ENCODE measurements at places on chromosomes 11 and 22.

- DNase-seq = no peak
Observed at GRCh38 chr22:22109693-22110466, 127.3 kb upstream of the TOP3B start.

- no peak for DNase-seq
Observed at GRCh38 chr11:123650901-123651300, 3.5 kb downstream of the SCN3B start.

- DNase-seq = no peak
Observed at GRCh38 chr22:23527971-23528740, 51.9 kb downstream of the IGLL1 start.

DNA sequence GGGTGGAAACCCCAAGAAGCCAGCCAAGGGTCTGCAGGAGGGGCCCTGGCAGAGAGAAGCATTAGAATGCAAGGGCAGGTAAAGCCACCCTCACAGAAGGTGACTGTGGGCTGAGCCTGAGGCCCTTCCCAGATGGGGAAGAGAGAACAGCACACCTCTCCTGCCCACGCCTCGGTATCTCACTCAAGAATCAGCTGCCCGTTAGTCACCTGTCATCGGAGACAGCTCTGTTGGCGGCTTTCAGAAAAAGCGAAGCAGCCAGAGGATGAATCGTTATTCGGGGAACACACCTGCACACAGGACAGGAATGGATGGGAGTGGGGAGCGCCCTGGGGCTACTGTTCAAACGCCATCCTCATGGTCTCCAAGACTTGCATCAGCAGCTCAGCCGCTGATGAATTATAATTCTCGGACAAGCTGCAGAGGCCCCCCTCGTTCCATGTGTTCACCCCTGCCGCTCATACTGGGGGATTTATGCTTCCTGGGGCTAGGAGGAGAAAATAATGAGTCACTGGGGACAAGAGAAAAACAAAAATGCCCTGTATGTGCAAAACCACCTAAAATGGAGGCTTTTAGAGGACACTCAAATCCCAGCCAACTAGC is 21.6 kb upstream of the TMA7B start:
- DNase-seq = no peak

- no peak for DNase-seq
Observed at GRCh38 chr22:42298746-42299145, 28.3 kb upstream of the TCF20 start.

GRCh38 chr11:94741022-94741679 is 27.0 kb upstream of the AMOTL1 start:
- DNase-seq = peak; percentile 44

DNA sequence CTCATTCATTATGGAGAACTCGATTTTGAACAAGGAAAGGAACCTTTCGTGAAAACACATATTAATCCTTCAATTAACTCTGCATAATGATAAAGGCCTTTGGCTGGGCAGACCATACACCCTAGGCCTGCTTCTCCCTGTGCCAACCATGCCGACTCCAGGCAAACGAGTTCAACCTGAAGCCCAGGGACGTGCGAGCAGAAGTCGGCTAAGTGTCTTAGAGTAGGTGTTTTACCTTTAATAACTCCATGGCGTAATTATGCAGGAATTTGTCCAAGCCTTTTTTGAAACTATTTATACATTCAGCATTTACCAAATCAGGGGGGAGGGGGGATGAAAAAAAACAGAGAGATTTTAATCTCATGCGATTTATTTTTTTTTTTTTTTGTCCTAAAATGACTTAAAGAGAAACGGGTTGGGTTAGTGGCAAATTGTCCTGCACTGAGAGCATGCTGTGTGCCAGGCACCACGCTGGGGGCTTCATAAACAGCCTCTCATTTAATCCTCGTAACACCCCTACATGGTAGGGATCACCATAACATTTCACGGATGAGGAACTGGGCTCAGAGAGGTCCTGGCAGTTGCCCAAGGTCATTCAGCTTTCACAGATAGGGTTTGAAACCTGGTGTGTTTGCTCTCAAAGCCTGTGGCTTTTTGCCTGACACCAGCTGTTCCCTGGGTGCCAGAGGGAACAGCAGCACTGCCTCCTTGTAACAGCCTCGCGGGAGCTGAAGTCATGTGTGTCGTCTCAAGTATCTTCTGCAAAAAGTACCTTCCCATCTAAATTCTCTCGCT is 423.9 kb downstream of the MN1 start:
- DNase-seq = no peak

DNA sequence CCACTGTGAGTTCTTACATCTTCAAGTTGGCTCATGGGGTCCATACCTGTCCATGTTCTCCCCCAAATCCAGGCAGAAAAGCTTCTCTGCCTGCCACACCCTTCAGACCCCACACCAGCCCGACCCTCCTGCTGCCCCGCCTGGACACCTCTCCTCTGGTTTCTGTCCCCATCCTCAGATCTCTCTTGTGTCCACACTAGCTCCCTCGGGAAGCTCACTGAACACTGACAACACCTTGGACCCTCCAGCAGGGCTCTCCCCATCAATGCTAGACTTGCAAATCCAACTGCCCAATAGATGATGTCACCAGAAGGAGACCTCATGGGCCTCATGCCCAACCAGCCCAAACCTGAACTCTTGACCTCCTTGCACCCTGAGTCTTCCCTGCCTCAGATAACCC is 2.9 kb downstream of the SCARF2 start:
- no peak for DNase-seq

DNA sequence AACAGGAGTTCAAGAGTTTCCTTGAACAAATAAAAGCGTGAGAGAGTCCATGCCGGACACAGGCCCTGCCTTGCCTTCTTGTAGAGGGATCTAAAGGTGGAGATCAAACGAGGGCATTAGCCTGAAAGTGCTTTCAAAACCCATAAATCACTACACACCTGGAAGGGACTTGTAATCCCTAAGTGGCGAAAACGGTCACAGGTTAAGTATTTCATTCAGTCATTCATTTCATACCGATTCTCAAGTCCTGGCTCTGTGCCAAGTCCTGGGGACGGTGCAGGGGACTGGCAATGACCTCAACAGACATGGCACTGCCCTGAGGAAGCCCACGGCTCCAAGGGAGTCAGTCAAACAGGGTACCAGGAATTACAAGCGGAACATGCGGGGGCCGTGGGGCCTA is 26.6 kb downstream of the ELFN2 start:
- no peak for DNase-seq

GRCh38 chr11:10660323-10660722 is 33.2 kb downstream of the IRAG1 start:
- no peak for DNase-seq

DNA sequence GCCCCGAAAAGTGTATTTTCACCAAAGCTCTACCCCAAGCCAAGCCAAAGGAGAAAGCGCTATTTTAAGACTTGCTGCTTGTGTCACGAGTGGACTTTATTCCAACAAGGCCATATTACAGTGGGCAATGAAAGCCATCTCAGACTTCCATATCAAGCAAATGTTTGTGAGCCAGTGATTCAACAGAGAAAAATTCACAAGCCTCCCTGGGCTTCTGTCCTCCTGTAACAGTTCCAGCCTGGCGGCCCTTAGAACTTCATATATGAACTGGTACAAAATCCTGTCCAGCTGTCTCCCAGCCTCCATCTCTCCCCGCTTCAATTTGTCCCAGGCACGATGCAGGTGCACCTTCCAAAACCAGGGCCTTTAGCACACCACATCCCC is 11.2 kb downstream of the LARGE1 start:
- no peak for DNase-seq

GRCh38 chr22:45544588-45545170 is 42.0 kb downstream of the FBLN1 start:
- no peak for DNase-seq

- no peak for DNase-seq
Observed at GRCh38 chr11:4105916-4106315, 11.3 kb downstream of the RRM1 start.

DNA sequence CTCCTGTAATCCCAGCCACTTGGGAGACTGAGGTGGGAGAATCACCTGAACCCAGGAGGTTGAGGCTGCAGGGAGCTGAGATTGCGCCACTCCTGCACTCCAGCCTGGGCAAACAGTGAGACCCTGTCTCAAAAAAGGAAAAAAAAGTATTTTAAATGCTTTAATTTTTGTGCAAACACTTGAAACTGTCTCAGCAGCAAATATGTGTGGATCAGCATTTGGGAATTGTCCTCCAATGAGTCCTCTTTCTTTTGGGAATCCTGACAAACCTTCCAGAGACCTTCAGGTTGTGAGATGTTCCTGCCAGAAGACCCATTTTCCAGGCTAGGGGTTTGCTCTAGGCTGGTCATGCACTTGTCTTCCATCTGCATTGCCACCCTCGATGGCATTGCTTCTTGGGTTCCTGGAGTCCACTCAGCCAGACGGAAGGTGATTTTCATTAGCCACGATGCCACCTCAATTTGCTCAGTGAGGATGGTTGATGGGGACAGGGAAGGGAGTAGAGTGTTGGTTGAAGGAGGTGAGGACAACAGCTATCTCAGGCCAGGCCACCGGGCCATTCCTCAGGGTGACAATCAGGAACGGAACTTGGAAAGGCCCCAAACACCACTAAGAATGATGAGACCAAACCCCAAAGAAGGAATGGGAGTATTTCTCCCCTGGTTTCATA is 55.4 kb downstream of the ST14 start:
- DNase-seq = no peak

- DNase-seq = no peak
Observed at GRCh38 chr11:114301088-114301487, 4.9 kb downstream of the NNMT start.

- DNase-seq = no peak
Observed at GRCh38 chr22:33880986-33881385, 39.3 kb downstream of the LARGE1 start.

DNA sequence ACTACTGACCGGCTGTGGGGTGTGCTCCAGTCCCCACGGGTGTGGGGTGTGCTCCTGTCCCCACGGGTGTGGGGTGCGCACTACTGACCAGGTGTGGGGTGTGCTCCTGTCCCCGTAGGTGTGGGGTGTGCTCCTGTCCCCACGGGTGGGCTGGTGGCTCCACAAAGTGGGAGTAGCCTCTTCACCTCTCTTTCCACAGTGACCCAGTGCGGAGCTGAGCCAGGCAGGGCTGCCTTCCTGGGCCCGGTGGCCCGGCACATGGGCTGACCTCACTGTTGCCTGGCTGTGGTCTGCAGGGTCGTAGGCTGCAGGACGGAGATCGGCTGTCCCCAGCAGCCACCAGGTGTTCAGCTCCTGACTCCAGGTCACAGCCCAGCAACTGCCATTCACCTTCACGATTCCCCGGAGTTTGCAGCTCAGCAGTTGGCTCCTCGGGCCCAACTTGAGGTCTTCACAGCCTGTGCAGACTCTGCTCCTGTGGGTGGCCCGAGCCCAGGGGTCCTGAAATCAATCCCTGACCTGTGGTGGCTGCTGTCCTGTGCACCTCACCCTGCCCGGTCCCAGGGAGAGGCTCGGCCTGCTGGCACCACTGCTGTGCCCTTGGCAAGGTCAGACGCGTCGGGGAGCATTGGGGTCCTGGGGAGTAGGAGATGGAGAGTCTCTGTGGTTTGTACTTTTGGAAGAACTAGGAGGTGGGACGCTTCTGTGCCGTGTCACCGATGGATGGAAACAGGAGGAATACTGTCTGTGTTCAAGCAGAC is 414.3 kb downstream of the TBC1D22A start:
- DNase-seq = no peak

- no peak for DNase-seq
Observed at GRCh38 chr11:1231396-1232020, 8.6 kb downstream of the MUC5B start.

- no peak for DNase-seq
Observed at GRCh38 chr11:68998390-68998911, 14.6 kb downstream of the MRGPRF start.

DNA sequence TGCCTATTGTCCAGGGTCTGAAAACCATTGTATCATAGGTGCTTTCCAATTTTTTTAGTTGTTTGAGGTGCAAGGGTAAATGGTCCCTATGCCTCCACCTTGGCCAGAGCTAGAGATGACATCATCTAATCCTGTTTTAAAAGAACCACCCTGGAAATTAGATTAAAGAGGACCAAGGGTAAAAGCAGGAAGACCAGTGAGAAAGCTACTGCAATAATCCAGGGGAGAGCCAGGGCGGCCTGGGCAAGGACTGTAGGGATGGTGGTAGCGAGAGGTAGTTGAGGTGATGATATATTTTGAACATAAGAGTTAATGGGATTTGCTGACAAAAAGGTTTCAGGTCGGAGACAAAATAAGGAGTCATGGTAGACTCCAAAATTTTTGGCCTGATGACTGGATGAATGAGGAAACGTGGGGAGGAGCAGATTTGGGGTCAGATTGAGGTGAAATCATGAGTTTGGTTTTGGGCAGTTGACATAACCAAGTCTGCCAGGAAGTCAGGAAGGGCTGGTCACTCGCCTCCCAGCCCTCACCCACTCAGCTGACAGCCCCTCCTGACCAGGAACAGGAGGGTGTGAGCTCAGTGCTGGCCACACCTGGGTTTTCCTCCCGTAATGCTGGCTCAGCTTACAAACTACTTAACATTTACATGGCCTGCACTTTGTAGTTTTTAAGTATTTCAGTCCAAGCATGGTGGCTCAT is 23.0 kb downstream of the SCN4B start:
- no peak for DNase-seq

DNA sequence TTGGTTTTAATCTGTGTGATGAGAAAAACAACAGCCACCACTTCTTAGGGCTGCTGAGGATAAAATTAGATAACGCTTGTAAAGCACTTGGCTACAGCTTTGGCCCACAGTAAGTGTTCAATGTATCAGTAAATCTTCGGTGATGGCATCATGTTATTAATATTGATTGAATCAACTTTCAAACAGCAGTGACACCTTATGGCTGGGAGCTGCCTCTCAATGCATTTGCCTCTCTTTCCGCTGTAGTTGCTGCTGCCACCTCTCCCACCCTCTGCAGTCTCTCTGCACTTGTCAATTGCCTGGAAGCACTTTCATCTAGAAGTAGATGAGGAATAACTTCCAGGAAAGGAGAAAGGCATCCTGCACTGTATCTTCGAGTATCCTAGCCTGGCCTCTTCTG is 491.1 kb downstream of the OPCML start:
- DNase-seq = no peak

DNA sequence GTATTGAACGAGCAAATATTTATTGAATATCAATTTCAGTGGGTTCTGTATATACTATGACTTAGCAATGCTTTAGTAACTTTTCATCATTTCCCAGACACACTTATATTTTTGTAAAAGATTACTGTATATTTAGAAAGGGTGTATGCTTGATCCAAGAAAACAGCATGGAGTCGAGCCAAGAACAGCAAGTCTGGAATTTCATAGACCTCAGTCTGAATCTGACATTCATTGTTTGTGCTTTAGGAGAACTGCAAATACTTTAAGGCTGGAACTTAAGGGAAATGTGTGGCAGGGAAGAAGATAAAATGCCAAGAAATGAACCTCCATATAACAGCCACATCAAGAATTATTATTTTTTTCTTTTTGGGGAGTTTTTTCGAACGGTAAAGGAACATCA is 1156.8 kb downstream of the LRRC4C start:
- no peak for DNase-seq

DNA sequence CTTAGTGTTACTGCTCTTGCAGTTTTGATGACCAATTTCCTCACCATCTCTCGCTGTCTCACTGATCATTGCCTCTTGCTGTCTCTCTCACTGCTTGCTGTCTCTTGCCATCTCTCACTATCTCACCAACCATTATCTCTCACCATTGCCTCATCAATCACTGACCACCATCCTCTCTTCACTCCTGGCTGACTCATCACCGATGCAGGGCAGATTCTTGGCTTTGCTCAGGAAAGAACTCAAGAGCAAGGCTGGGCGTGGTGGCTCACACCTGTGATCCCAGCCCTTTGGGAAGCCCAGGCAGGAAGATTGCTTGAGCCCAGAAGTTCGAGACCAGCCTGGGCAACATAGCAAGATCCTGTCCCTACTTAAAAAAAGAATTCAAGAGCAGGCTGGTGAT is 66.3 kb upstream of the SYN3 start:
- no peak for DNase-seq

GRCh38 chr11:121909596-121909995 is 206.4 kb downstream of the BLID start:
- no peak for DNase-seq

GRCh38 chr11:119982517-119983239 is 155.2 kb downstream of the TRIM29 start:
- DNase-seq = no peak

Measured in right renal pelvis (tissue), 4 donors.